ENCODE measurements at places on chromosomes 13 and 19. TPM values are rescaled to one million over a fixed set of nuclear protein-coding genes. Genes with fewer than 3 reads are reported as not detected.

The LILRA1 gene
- not detected for total RNA-seq

The CACNG7 gene
- 0.18 TPM for total RNA-seq

The SPRY2 gene
- 136 TPM for total RNA-seq

The FCGBP gene
- 1.2 TPM for total RNA-seq

The TRPM4 gene
- total RNA-seq = 17.7 TPM

The TNNI3 gene
- 6.0 TPM for total RNA-seq

The UBA52 gene
- total RNA-seq = 968 TPM

The CAMSAP3 gene
- total RNA-seq = 103 TPM

Measured in progenitor cell of endocrine pancreas (in vitro differentiated cells).